ENCODE measurements at places on chromosomes 1 and 21. TPM values are rescaled to one million over a fixed set of nuclear protein-coding genes. Genes with fewer than 3 reads are reported as not detected.

Gene SLC35F3
- total RNA-seq: 0.07 TPM

Gene GUCA2B
- not detected for total RNA-seq

Gene GUCA2A
- total RNA-seq: not detected

Gene AADACL3
- total RNA-seq: not detected

Gene KCNA3
- total RNA-seq: not detected

Gene YOD1
- total RNA-seq: 61.6 TPM

Gene NHLH1
- total RNA-seq: 0.78 TPM

Gene TLR5
- total RNA-seq: 1.8 TPM

Gene YARS1
- total RNA-seq: 306 TPM

Gene GPA33
- 0.07 TPM for total RNA-seq

Gene CCDC190
- total RNA-seq: not detected

Gene NIBAN1
- 26.6 TPM for total RNA-seq

Gene TINAGL1
- 0.67 TPM for total RNA-seq
